Cardiac muscle cell (in vitro differentiated cells and primary cell): ENCODE measurements at places on chromosomes 6 and 20.

DNA sequence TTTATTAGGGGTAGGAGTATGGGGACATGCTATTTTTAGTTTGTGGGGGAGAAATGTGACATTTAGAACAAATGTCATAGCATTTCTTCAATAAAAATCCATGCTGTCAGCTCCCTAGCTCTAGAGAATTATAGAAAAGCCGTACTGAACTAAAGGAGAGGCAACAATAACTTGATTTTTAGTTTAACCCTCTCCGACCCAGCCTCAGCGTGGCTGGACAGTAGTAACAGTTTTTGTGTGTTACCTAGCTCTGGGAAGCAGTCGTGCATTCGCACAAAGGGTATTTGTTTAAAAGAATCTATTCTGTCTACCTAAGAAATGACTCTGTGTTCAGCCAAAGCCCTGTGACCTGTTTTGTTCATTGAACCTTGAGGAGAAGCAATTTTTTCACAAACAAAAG, 442.4 kb upstream of the SOX4 start:
- DNase-seq, result no peak

GRCh38 chr6:37314487-37315156, 39.2 kb upstream of the RNF8 start:
- DNase-seq, result peak; percentile 80

GRCh38 chr20:13220194-13220903, 725 bp upstream of the ISM1 start:
- peak; percentile 38 for DNase-seq

DNA sequence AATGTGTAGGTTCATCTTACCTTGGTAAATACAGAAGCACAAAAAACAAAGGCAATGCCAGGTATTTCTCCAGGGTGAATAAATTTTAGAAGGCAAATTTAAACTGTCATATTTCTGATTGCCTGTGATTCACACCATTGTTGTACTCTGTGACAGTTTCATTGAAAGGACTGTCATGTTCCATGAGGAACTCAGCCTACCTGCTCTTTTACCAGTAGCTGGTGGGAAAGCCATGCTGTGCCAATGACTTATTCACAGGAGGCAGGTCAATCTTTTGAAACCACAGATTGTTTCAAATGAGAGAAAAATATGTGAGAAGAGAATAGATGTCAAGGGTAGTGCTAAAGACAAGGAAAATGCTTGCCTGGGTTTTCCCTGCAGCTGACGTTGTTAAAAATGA, 206.4 kb downstream of the LAMA2 start:
- DNase-seq, result no peak

- DNase-seq, result peak; percentile 85
Measured at GRCh38 chr20:49323622-49324238, 45.9 kb upstream of the ZNFX1 start.

DNA sequence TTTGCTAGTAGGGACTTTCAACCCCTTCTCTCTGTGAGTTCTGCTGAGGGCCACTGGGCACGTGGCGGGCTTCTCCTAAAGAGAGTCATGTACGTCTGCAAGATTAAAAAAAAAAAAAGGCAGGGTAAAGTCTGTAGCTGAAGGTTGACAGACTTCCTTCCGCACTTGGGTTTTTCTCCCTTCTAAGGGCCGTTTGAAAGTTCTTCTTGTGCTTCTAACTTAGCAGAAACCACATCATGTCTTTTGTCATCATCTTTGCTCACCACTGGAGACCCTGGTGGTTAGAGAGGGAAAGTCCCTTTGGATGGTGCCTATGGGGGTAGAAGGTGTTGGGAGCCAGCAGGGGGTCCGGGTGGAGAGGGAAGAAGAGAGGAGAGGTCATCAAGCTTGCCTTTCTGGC, 31.4 kb downstream of the PRDM1 start:
- DNase-seq, result no peak

DNA sequence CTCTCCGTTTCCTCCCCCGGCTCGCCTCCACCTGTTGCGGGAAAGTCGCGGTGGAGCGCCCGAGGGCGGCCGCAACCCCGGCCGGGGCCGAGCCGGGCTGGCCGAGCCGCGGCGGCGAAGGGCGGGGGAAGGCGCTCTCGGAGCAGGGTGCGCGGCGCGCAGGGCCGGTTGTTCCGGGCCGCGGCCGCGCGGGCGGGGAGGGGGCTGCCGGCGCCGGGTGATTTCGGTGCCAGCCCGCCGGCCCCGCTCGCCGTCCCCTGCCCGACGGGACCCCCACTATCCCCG, 235 bp downstream of the MAP7 start:
- no peak for DNase-seq

DNA sequence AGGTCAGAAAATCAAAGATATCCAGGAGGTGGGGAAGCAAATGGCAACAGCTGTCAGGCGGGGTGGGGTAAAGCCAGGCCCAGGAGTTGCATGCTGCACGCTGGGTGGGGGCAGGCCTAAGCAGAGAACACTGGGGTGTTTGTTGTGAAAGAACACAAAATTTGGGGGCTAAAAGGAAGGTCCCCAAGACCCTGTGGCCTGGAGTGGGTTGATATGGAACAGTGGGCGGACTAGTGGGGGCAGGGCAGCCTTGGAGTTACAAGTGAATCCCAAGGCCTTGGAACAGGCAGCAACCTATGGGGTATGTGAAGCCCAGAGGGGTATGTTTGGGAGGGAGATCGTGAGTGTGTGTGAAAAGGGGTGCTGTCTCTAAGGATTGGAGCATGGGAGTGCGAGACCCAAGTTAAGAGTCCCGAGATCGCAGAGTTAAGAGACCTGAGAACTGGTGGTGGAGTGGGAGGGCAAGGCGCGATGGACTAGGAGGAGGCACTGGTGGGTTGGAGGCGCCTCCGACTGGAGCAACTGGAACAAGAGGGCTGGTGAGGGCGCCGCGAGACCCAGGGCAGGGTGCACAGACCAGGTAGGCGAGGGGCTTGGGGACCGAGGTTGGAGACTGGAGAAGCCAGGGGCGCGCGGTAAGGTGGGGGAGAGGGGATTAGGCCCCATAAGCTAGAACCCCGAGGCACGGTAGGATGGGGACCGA, 658 bp downstream of the CUL7 start:
- DNase-seq, result peak; percentile 41

GRCh38 chr20:23436681-23437080, 2.8 kb upstream of the CSTL1 start:
- no peak for DNase-seq

DNA sequence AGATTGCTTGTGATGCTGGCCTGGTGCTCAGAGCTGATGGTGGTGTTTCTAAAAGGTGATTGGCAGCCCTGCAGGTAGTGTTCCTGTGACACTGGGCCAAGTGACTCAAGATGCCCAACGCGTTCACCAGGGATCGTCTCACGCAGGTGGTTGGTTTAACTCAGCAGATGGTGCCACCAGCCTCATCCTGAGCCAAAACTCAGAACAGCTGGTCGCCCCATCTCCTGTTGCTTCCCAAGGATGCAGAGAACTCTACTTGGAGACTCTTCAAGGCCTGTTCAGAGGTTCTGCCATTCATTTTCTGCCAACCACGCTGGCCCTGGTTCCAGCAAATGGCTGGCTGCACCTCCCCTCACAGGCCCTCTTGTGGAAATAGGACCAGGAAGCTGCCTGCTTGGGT, 394.4 kb downstream of the CDH26 start:
- no peak for DNase-seq

DNA sequence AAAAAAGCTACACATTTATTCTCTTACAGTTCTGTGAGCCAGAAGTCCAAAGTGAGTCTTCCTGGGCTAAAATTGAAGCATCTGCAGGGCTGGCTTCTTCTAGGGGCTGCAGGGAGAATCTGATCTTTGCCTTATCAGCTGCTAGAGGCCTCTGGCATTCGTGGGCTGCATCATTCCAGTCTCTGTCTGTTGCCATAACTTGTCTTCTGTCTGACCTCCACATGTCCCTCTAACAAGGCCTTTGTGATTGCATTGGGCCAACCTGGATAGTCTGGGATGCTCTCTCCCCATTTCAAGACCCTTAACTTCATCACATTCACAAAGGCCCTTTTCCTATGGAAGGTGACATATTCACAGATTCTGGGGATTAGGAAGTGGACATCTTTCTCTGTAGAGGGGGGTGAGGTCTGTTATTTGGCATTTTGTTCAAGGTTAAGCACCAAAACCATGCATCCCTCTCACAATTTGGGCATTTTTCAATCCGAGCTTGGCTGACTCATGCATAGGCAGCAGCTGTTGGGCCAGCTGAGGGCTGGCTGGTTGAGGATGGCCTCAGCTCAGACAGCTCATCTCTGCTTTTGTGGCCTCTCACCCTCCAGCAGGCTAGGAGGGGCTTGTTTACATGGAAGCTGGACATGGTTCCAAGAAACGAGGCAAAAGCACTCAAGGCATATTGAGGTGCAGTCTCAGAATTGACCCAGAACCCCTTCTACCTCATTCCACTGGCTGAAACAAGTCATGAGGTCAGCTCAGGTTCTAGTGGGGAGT, 116.1 kb upstream of the NXT1 start:
- DNase-seq, result no peak

- DNase-seq, result no peak
Measured at GRCh38 chr6:22364306-22364705, 67.5 kb upstream of the PRL start.

GRCh38 chr6:162854228-162854627, 126.5 kb downstream of the PACRG start:
- DNase-seq, result no peak

GRCh38 chr6:6661191-6661590, 72.7 kb downstream of the LY86 start:
- no peak for DNase-seq

GRCh38 chr20:6180531-6180930, 57.7 kb upstream of the FERMT1 start:
- no peak for DNase-seq

GRCh38 chr6:45555981-45556771, 178.4 kb upstream of the SUPT3H start:
- peak; percentile 61 for DNase-seq

DNA sequence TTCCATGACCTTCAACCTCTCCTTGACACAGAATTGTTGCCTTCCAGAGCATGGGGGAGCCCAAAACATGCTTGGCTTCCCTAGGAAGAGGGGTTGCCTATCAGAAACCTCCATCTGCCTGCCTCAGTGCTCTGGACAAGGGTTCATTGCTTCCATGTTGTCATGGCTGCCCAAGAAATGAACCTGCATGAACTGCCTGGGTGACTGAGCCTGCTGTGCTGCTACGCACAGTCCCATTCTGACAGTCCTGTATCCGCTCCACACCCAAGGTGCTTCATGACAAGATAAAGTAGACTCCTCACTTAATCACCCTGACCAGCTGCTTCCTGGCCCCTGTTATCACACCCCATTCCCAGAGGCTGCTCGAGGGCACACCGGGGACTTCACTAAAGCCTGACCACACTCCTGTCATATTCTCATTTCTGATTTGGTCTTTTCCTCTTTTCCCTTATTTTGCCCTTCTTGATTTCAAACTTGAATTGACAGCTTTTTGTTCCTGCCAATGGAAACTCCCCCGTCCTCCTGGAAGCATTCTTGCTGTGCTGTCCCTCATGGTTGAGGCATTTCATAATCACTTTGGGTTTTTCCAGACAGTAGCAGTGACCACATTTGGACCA, 31.9 kb downstream of the GMPR start:
- no peak for DNase-seq

- no peak for DNase-seq
Measured at GRCh38 chr6:159443417-159443920, 249.6 kb downstream of the SOD2 start.

DNA sequence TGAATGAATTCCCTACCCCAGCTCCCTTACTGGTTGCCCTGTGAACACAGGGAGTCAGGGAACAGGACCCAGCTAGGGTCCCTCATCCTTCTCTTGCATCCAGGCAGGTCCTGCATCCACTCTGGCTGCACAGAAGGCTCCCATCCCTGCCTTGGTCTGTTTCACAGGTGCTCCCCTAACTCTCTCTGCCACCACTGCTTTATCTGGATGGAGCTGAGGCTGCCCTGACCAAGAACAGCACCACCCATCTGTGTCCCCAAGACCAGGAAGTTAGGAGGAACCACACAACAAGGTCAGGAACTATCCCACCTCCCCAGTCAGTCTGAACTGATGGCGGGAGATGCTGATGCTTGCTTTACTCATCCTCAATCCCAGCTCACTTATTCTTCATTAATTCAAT, 16.2 kb upstream of the HLA-G start:
- DNase-seq, result no peak

- DNase-seq, result peak; percentile 54
Measured at GRCh38 chr20:3777716-3778629, 3.3 kb downstream of the SPEF1 start.

GRCh38 chr6:27188061-27188884, 59.2 kb upstream of the PRSS16 start:
- peak; percentile 87 for DNase-seq

DNA sequence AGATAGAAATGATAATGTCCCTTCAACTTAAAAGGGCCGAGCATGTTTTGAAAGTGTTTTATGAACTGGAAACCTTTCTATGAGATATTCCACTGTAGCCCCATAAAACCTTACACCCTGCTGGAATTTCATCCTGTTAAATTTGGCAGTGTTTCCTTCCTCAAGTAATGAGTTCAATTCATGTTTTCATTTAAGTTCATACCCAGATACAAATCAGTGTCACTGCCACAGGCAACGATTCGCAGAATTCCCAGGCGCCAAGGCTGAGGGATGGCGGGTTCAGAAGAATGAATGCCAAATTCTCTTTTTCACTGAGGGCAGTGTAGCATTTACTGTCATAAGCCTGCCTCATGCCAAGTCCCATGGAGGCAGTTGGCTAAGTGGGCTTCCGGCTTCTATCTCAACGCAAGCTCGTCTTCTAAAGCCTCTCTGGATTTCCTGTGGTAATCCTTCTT, 511.8 kb upstream of the ID4 start:
- DNase-seq, result no peak

DNA sequence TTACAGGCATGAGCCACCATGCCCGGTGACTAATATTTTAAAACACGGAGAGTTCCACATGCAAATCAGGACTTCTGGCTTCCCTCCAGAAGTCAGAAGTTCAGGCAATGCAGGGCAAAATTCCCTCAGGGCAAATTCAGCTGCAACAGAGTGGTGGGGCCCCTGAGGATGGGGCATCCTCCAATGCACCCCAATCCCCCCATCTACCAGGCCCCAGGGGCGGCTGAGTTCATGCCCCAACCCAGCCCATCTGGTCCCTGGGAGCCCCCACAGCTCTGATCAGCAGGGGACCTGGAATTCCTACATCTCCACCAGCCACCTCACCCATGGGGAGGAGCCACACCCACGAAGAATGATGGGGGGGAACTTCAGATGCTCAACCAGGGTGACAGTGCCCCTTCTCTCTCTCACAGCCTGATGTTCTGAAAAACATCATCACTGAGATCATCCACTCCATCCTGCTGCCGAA, 22.6 kb downstream of the BPIFB1 start:
- peak; percentile 14 for DNase-seq

- DNase-seq, result no peak
Measured at GRCh38 chr6:84061613-84062398, 28.2 kb downstream of the MRAP2 start.

DNA sequence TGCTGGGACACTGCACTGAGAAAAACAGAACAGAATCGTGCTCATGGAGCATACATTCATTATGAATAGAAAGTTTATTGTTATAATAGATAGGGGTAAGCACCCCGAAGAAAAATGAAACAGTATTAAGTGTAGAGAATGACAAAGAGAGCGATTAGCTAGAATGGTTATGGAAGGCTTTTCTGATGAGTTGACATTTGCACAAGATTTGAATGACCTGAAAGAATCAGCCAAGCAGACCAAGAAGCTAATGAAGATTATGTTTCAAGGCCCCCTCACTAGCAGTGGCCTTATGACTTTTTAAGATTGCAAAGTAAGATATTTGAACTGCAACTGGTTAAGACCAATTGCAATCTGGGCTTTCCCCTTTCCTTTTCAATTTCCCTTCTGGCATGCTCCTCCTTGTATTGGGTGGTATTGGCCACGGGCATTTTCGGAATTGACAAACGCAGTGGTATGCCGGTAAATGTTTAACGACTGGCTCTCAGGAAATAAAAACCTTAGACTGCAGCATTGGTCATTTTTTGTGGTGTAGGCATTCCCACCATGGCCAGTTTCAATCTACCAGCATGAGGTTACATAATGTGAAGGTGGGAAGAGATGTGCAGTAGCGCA, 120.0 kb upstream of the CITED2 start:
- no peak for DNase-seq
